H9 (cell line): ENCODE measurements at places on chromosomes 7 and 10. TPM values are rescaled to one million over a fixed set of nuclear protein-coding genes. Genes with fewer than 3 reads are reported as not detected.

Gene PPP3CB
- total RNA-seq: 37.2 and 37.3 TPM in 2 replicates

Gene PTPRZ1
- total RNA-seq: 69.5 and 74.2 TPM in 2 replicates

DNA sequence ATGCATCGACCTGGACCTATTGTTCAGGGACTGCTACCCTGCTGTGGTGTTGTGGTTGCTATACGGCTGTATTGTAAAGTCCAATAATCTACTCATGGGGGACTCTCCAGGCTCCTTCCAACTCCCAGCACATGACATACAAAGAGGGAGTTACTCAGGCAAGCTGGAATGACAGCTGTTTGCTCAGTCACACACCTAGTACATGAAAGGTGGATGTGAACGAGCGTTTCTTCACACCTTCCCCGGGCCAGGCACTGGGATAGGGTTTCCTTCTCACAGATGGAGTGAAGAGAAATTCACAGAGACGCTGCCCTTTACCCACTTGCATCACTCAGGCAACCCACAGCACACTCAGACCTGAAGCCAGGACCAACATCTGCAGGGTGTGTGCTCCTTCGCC lies 215.7 kb downstream of the TNS3 start:
- no peak overlapping the region for H3K4me3 ChIP-seq
- H3K36me3 ChIP-seq: peaks cover 14% of the 10 kb centered on the region; the same call in 2 of the 3 replicates
- DNase-seq: no peak

Gene RARRES2
- 59.9 and 60.9 TPM in 2 replicates for total RNA-seq

DNA sequence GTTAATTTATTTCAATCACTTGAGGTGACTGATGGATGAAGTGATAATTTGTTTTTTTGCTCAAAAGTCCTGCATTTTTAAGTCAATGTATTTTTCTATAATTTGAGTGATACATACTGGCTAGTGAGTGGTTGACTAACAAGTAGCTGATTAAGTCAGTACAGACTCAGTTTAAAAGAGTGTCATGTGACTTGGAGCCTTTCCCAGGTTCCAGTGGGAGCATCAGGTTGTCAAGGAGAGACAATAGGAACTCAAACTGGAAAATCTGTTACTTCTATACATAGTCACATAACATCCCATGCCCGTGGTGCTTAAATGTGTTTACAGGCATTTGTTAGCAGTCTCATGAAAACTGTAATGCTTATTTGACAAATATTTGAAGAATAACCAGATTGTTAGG lies 154.7 kb downstream of the ANK3 start:
- H3K4me1 ChIP-seq: no peaks in the 10 kb centered on the region; the same call in 1 of the 2 replicates
- no peak overlapping the region for H3K27ac ChIP-seq
- H3K27me3 ChIP-seq: no peaks in the 10 kb centered on the region
- H3K36me3 ChIP-seq: no peaks in the 10 kb centered on the region
- H3K4me3 ChIP-seq: no peak overlapping the region
- DNase-seq: no peak
